ENCODE measurements at places on chromosomes 5 and 9.

DNA sequence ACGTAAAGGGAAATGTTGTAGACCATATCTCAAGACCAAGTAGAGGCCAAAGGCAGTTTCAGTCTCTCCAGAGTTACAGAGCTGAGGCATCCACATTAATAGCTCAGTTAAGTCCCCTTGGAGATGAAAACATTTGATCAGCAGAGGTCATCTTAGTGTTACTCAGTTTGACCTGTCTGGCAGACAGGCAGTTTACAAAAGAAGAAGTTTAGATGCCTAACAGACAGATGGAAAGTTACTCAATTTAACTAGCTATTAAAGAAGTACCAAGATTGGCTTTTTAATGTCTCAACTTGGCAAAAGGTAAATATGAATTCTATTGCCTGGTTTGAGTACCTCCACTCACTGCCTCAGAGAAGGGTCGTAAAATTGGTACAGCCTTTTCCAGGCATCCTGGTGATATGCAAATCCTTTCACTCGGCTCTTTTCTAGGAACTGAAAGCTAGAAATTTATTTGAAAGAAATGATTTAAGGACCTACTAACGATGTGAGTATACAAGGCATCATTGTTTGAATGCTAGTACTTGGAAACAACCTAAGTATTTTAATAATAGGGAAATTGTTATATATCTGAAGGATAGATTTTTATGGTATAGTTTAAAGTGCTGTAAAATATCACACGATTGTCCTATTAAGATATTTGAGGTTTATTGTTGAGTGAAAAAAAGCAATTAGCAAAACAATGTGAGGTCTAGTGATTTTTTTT lies 14.8 kb downstream of the ACO1 start:
- no peak for DNase-seq

DNA sequence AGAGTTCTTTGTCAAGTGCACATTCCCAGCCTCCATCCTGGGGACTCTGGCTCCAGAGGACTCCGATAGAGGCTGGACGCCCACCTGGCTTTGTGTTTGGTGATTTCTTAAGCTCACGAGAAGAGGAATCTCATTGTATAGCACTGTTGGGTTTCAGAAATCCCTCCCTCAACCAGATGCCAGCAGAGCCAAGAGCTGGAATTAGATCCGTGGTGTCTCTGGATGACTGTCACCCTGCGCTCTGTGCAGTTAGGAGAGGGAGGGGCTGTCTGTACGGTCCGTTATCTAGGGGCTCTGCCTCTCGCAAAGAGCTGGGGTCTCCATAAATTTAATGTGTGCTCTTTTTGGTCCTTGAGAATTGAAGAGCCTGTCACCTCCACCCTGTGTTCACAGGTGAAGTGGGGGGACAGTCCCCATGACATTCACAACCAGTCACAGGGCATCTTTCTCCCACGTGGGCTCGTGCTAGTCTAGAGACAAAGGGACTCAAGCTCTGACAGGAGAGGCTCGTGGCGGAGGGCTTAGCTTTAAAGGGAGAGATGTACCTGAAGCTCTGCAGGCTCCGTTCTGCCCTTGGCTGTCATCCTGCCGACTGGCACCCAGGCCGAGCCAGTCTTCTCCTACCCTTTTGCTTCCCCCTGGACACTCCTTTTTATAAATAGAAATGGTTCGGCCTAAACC lies 41.4 kb downstream of the FAM78A start:
- DNase-seq = no peak

GRCh38 chr9:87546704-87547103 lies 49.0 kb downstream of the DAPK1 start:
- DNase-seq = no peak

GRCh38 chr5:38911933-38912332 lies 66.1 kb downstream of the OSMR start:
- no peak for DNase-seq

Measured in GOT3 (cell line).